ENCODE measurements at places on chromosomes 7 and 10.

- DNase-seq: no peak
These were observed 55.8 kb downstream of the PRKG1 start for GRCh38 chr10:51129946-51130544.

DNA sequence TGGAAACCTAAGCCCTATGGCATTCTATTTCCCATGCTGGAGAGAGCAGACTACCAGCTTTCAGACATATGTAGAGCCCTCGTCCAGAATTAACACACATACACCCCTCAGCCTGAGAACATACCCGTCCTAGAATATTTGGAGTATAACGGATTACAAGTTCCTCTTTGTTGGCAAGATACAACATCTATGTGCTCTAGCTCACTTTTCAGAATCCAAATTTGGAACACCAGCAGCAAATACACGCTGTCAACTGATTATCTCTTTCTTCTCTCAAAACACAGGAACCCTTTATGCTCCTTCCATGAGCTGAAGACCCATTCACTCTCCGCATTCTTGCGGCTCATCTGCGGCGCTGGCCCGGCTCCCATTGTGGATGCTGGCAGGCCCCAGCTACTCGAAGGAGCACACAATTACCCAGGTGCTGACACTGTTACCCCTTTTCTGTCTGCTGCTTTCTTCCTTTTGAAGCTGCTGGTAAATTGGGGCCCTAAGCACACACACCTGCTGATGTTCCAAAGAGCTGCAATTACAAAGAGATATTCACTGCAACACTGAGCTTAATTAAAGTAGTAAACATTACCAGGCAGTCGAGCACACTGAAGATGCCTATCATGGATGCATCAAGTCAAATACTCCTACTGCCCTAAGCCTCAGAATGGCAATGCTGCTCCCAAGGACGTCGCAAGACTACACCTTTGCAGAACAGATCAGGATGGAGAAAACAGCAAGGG is 70.0 kb downstream of the VOPP1 start:
- no peak for DNase-seq

DNA sequence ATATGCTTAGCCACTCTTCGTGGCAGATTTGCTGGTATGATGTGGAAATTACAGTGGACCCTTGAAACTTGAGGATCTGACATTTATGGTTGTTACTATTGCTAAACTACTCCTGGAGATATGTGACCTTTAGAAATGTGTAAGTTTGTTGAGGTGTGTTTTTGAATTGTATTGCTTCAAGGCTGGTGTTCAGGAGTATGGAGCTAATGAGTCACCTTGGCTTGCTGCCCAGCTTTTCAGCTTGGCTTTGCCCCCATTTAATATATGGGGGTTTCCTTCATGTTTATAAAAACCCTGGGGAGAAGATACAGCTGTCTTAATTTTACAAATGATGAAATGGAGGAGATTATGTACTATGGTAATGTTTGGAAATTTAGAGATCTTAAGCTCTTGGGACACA is 11.6 kb downstream of the HBP1 start:
- no peak for DNase-seq

DNA sequence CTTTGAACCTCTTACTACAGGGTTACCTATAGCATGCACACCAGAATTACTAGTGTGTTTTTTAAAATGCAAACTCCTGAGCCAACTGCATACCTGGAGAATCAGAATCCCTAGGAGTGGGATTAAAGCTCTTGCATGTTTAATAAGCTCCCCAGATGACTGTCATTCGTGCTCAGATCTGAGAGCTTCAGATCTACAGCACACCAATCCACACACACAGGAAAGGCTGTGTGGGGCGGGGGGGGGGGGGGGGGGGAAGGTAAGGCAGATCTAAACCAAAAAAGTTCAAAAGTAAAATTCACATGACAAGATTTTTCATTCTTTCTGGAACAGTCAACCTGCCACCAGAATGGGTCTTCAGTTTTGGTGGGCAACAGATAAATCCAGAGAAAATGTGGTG is 5.5 kb downstream of the FAM3C start:
- DNase-seq: no peak

DNA sequence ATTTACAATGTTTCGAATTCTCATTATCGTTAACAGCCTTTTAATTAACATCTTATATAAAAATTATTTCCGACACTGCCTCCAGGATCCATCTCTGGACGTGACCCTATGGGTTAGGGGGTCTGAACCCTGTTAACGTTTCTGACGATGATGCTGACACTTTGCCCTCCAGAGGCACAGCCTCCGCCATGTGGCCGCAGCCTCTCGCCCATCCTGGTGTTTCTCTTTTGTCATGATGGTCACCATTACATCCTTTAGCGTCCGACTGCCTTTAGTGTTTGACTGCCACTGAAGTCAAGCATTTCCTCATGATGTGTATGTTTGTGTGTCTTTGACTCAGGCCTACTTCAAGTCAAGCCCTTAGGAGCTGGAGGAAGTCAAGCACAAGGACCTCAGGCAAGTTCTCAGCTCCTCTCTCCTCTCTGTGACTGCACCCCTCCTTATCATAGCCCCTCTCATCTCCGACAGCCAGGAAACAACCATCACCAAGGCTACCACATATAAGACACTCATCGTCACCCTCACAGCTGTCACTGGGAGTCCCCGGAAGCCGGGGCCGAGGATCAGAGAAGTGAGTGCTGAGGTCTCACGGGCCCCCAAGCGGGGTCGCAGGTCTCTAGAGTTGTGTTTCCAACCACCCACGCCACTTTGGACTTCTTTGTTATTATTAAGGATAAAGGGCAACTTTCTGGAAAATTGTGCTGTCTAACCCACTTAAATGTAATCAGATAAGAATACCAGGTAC is 96.1 kb upstream of the PPP2R2D start:
- no peak for DNase-seq

GRCh38 chr10:36494371-36494770 is 631.0 kb upstream of the ANKRD30A start:
- DNase-seq: no peak

- no peak for DNase-seq
These were observed 51.4 kb upstream of the SLC29A3 start for GRCh38 chr10:71267508-71268240.

GRCh38 chr10:122461367-122461728 is at the start of gene HTRA1:
Gene HTRA1 (plus strand): TSS chr10:122461553. CDS start chr10:122461653, 100 bp downstream.
- DNase-seq: no peak
